ENCODE measurements at places on chromosomes 2 and 18. TPM values are rescaled to one million over a fixed set of nuclear protein-coding genes. Genes with fewer than 3 reads are reported as not detected.

GRCh38 chr2:202193305-202193704 lies 45.1 kb downstream of the SUMO1 start:
- no peak for DNase-seq

- DNase-seq, result peak; percentile 28
Observed at GRCh38 chr2:240913810-240914644, 7.9 kb downstream of the CROCC2 start.

DNA sequence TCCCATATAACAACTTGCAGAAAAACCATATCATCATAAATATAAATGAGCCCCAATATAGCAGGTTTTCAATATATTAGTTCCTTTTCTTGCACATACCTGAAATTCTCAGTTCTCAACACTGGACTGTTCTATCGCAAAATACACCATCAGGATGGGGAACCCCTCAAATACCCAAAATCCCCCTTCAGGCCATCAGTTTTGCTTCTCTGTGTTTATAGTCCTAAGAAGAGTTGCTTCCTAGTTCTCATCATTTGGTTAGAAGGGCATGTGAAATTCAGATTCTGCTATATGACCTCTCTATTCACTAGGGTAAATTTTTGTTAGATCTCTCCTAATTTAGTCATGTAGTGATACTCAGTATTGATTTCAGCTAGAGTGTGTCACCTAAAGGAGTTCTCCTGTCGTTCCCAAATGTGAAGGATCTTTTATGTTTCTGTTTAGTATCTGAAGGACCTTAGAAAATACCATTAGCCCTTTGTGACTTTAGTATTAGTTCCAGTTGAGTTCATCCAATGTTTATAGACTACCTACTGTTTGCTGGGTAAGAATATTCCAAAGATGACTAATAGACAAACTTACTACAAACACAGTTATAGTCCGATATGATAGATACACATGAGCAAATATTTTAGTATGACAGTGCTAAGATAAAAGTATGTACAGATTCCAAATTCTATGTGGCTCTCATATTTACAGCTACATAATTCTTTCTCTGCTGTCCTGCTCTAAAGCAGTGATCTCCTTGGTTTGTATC lies 115.8 kb downstream of the TTC27 start:
- no peak for DNase-seq

DNA sequence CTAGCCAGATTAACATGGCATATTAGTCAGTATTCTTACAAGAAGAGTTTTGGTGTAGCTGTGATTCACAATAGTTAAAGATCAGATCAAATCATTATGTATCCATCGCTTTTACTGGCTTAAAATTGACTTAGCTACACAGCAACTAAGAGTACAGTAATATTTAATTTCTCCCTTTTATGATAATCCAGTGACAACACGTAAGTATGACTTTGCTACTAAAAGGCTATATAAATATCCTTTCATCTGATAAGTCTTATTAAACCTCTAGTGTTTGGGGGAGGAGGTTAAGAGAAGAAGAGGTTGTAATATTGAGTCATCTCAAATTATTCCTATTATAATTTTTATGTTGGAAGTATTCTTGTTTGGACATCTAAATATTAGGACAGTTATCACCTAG lies 51.0 kb downstream of the KCNG3 start:
- DNase-seq, result no peak

Gene IL36RN
- total RNA-seq, result not detected

DNA sequence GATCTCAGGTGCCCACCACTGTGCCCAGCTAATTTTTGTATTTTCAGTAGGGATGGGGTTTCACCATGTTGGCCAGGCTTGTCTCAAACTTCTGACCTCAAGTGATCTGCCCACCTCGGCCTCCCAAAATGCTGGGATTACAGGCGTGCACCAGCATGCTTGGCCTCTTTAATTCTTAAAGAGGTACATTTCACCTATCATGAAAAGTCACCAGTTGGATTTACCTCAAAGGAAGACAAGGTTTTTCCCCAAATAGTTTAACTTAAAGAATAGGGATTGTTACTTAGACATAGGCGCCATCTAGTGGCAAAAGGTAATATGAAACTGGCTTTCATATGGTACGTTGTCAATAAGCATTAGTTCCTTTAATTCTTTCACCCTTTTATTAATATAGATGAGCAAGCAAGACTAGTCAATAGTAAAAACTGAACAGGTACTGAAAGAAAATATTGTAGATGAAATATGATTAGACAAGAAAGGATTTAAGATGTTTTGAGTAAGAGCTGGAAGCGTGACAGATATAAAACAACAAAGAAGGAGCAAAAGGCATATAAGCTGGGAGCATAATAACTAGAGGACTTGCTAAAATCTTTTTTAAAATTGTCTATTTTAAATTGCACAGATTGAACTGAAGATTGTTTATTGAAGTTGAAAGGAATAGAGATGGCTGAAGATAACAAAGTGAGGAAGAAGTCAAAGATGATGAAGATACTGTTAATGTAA lies 35.0 kb upstream of the PSMD14 start:
- peak; percentile 42 for DNase-seq

Gene TMEFF2
- not detected for total RNA-seq

Gene CRYBA2
- not detected for total RNA-seq

Gene ZSWIM2
- not detected for total RNA-seq

DNA sequence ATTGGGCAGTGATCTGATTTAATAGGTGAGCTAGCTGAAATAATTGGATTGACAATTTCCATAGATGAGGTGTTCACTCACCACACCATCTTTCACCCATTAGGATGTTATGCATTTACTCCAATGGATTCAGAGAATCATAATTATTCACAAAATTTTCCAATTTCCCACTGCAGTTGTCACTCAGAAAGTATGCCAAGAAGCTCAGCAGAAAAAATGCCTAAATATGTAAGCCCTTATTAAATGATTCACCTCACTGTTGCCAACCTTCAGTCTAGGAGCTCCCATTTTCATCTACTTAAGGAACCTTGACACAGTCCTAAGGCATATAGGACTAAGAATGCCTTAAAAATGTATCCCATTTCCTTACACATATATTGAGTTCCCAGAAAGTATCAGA lies 94.3 kb downstream of the MBD2 start:
- DNase-seq, result no peak

Gene HOXD13
- total RNA-seq, result 3.2 TPM

- DNase-seq, result no peak
Observed at GRCh38 chr2:145806546-145806945, 1286.6 kb upstream of the ZEB2 start.

DNA sequence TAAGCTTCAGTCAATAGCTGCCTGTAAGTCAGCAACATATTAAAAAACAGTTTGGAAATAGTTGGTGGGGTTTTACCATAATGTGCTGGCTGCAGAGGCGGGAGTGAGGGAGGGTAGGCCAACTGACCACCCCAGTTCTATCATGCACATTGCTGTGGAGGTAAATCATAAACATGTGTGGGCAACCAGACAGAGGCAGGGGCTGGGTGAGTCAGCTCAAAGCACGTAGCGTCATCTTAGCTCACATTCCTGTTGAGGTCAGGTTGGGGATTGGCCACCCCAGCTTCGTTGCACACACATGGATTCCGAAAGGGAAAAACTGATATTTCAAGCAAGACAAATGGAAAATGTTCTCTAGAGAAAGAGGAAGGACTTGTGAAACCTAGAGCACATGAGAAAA lies 19.5 kb downstream of the GPR45 start:
- DNase-seq, result peak; percentile 72

- no peak for DNase-seq
Observed at GRCh38 chr18:74012954-74013630, 134.5 kb downstream of the FBXO15 start.

- DNase-seq, result peak; percentile 26
Observed at GRCh38 chr2:110816404-110817365, 84.3 kb downstream of the ACOXL start.

Gene ZNF513
- total RNA-seq, result 2.4 TPM

GRCh38 chr18:78768221-78768620 lies 211.4 kb upstream of the SALL3 start:
- DNase-seq, result no peak

Gene MARCHF4
- total RNA-seq, result 24.1 TPM

GRCh38 chr2:220473611-220474010 lies 846.2 kb downstream of the SLC4A3 start:
- no peak for DNase-seq

Gene ABHD1
- total RNA-seq, result not detected

- DNase-seq, result no peak
Observed at GRCh38 chr18:32770666-32771168, 2.1 kb downstream of the KLHL14 start.

DNA sequence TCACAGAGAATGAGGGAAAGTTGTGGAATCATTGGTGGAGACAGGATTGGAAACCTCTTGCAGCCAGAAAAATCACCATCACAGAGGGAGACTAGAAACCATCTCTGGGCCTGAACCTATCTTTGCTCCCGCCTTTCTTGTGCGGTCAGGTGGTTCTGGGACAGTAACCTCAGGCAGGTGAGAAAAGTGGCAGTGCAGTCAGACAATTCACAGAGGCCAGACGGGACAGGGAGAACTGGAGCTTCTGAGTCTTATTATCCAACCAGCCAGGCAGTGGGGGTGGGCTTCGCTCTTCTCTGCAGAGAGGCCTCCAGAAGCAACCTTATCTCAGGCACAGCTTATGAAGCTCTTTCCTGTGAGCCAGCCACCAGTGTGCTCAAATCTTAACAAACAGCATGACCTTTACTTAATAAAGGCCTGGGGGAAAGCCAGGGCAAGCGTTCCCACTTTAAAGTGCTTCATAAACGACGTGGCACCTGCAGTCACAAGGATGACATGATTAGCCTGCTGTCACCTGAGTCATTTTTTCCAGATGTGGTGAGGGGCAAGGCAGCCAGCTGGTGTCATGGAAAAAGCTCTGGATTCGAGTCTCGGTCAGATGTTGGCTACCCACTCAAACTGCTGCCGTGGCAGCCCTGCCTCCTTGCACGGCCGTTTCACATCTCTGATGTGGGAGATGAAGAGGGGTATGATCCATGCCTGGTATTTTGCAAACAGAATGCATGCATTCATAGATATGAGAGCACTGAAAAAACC lies 109.7 kb downstream of the B3GNT2 start:
- no peak for DNase-seq

Gene CCL20
- total RNA-seq, result 0.23 TPM

Gene TEKT4
- not detected for total RNA-seq

GRCh38 chr2:76793647-76794334 lies 728.4 kb downstream of the LRRTM4 start:
- DNase-seq, result no peak

GRCh38 chr2:165952741-165953211 lies 800 bp downstream of the TTC21B start:
- DNase-seq, result peak; percentile 2

DNA sequence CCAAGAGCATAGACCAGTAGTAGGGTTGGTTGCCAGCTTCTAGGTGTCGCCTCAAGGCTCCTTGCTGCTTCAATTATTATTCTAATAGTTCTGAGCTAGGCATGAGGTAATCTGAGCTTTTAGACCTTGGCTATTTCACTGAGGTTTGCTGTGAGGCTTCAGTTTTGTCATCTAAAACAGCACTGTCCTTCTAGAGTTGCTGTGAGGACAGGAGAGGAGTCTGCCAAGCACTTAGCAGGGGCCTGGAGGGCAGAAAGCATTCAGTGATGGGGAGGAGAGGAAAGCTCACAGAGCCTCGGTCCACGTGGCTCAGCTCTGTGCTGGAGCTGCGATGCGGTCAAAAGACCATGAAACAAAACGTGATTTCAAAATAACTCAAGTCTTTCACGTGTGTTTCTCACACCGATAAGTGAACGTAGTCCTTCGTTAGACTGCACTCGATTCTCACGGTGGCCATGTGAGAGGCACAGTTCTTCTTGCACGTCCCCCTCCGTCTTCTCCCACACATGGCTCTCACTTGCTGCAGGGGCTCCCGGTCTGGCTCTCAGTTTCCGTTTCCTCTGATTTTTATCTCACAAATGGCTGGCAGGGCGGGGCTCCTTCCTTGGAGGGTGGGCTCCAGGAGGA lies 113.7 kb downstream of the B3GNT2 start:
- DNase-seq, result no peak

DNA sequence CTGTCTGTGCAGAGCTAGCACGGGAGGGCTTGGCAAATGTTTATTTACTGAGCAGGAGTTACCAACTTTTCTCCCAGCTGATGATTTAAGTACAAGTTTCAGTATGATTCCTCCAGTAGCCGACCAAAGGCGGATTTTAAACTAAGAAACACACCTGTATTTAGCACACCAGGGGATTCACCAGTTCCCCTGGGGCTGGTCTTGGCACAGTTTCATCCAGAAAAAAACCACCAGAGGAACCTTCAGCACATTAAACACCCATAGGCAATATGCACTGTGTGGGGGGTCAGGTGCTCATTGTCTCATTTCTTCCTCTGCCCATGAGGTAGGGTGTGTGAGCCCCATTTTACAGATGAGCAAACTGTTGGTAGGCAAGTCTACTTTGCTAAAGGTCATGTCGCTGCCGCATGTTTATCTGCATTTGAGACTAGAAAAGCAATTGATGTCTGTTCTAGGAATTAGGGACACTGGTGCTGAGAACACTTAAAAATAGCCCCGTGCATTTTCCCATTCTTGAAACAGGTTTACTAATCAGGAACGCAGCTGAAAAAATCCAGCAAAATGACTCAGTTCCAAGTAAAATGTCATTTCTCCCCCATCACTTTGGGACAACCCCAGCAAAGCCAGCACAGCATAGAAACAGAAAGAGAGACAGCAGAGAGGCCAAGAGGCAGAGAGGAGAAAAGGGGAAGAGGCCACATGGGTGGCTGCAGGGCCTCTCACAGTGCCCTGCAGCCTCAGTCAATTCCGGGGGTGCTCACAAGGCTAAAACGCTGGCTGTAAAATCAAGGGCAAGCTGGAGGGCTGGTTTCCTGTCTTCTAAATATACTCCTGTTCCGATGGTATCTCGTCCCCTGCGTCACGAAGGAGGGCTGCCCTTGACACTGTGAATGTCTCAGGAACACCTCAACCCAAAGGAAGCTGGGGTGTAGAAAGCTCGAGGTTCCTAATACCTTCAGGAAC lies 166.8 kb upstream of the ID2 start:
- no peak for DNase-seq

Gene NEU4
- 1.4 TPM for total RNA-seq

DNA sequence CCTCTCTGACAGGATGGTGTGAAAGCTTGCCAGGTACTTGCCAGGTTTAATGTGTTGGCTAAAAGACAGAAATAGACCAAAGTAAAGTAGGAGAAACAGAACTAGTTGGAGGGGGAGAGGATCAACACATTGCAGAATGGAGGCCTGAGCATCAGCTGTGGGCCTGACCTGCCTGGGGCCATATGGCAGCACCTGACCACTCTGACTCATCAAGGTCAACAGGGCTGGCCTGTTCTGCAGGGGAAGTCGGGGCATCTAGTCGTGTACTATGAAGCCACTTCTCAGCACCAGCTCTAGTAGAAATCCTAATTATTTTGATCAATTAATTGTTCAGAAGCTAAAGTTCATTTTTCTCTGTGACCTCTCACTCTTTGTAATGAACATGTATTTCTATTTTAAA lies 35.8 kb upstream of the NOSTRIN start:
- no peak for DNase-seq

- DNase-seq, result no peak
Observed at GRCh38 chr2:27088634-27089033, 2.1 kb downstream of the KHK start.

Measured in HT1080 (cell line).